ENCODE measurements at places on chromosomes 16 and 17.

GRCh38 chr16:31572821-31573220, 45.1 kb downstream of the AHSP start:
- peak; percentile 26 for DNase-seq

GRCh38 chr17:15651583-15652110, 32.1 kb upstream of the FBXW10B start:
- DNase-seq = peak; percentile 98

GRCh38 chr17:44976206-44976605, 8.1 kb upstream of the C1QL1 start:
- DNase-seq = no peak

DNA sequence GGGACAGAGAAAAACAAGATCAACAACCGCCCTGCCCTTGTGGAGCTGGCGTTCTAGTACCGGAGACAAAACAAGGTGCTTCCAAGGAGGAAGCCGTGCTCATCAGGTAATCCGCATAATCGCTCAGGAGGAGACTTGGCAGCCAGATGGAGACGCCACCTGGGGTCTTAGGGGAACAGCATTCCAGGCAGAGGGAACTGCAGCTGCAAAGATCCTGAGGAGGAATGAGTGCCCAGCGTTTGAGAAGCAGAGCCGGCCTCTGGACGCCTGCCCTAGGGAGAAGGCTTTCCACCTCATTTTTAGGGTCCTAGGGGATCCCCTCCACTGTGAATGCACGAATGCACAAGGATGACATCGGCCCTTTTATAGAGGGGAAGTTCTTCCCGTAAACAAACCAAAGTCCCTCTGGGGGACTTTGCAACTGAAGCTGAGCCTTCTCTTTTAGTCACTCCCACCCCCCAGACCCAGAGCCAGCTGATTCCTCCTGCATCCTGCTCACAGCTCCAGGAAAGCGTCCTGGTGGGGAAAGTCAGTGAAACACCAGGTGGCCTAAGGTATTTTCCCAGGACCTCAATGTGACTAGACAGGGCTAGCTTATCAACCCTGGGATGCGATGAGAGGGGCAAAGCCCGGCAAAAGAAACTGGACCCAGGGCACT, 13.2 kb upstream of the MPRIP start:
- DNase-seq = no peak

DNA sequence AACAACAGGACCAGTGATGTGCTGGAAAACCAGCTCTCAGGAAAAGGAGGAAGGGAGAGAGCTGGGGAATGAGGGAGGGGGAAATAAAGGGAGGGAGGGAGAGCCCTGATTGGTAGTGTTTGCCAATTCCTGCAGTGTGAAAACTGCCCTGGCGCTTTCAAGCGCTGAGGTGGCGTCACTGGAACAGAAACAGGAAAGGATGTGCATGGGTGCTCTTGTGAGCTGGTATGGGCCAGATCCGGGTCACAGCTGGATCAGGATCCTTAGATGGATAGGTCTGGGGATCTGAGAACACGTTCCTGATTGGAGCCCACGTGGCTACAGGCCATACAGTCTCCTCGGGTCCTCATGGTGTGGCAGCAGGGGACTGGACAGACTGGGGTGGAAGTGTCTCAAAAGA, 16.7 kb upstream of the MLKL start:
- DNase-seq = no peak

DNA sequence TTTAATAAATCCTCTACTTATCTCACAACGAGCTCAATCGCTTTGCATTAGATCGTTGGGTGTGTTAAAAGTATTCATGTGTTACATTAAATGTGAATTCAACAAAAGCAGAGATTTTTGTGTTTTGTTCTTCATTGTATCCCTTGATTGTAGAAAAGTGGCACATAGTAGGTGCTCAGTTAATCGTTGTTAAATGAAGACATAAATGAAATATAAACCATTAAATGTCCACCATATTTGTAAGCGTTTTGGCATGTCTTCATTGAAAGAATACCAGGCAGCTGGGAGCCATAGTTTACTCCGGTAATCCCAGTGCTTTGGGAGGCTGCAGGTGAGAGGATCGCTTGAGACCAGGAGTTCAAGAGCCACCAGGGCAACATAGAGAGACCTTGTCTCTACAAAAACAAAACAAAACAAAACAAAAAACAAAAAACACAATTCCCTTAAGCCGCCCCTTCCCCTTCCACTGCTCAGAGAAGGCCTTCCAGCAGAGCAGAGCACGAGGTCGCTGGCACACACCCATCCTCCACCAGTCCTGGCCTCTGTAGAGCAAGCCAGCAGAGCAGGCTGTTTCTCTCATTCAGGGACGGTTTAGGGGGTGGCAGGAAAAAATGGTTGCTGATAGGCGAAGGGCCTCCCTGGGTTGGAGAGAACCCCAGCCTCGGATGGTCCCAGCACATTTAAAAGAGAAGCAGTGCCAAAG, 673 bp upstream of the CHD9 start:
- peak; percentile 83 for DNase-seq

DNA sequence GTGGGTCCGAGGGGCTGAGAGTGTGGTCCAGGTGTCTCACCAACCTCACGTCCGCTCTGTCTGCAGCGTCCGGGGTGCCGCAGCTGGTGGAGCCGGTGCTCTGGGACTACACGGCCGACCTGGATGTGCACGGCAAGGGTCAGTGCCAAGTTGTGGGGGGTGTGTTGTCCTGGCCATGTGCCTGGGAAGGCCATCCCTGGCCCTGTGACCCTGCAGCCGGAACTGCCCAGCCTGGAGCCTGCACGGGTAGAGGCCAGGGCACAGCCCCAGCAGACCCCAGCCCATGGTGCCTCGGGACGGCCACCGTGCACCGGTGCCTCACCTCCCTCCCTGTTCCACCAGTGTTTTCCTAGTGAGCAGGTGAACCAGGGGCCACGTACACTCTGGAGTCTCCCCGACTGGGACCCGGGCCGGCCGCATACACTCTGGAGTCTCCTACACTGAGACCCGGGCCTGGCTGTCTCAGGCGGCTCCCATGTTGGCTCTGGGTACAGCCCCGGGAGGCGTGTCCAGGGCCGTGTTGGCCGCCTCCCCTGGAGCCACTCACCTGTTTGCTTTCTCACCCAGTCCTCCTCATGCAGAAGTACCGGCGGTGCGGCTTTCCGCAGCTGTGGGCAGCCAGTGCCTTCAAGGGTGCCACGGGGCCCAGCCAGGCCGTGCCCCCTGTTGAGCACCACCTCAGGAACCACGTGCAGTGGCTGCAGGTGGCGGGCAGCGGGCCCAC, 13.8 kb downstream of the CYBC1 start:
- DNase-seq = no peak

DNA sequence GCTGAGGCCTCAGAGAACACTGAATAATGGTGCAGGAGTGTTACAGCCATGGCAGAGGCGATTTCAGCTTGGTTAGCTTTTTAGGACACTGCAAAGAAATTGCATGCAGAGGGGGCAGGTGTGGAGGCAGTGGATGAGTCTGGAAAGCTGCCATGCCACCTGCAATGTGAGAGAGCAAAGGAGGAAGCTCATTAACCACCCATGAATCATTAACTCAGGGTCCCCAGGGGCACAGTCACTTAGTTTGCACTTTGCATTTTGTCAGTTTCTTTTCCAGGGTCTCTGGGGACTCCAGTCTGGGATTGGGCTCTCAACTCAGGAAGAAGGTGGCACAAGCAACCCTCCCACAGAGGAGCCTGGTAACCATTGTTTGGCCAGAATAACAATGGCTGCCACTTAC, 132.9 kb downstream of the USP31 start:
- no peak for DNase-seq

DNA sequence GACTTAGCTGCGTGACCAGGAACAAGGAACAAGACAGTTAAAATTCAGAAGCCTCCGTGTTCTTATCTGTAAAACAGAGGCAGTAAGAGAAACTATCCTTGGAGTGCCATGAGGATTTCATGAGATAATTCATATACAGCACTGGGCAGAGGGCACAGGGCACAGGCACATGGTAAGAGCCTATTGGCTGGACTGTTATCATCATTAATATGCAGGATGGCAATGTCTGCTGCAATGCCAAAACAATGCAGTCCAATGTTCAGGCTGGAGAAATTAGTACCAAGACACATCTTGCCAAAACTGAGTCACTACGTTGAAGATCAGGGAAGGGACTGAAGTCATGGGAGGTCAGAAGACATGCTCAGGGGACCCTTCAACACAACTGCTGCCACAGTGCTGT, 13.6 kb downstream of the CDRT4 start:
- DNase-seq = no peak

DNA sequence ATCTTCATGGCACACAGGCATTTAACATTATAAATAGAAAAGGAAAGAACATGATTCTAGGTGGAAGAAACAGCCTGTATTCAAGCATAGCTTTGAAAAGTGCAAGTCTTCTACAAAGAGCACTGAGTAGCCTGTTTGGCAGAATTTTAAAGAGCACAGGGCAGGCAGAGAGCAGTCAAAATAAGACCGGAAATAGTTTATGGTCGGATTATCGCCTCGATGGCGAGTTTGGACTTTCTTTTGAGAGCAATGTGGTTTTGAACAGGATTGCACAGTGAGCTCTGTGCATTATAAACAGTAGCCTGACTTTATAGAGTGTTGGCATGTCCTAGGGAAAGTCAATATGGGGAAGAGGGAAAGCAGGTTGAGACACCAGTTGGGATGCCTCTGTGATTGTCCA, 6.2 kb upstream of the TMEM100 start:
- DNase-seq = no peak

DNA sequence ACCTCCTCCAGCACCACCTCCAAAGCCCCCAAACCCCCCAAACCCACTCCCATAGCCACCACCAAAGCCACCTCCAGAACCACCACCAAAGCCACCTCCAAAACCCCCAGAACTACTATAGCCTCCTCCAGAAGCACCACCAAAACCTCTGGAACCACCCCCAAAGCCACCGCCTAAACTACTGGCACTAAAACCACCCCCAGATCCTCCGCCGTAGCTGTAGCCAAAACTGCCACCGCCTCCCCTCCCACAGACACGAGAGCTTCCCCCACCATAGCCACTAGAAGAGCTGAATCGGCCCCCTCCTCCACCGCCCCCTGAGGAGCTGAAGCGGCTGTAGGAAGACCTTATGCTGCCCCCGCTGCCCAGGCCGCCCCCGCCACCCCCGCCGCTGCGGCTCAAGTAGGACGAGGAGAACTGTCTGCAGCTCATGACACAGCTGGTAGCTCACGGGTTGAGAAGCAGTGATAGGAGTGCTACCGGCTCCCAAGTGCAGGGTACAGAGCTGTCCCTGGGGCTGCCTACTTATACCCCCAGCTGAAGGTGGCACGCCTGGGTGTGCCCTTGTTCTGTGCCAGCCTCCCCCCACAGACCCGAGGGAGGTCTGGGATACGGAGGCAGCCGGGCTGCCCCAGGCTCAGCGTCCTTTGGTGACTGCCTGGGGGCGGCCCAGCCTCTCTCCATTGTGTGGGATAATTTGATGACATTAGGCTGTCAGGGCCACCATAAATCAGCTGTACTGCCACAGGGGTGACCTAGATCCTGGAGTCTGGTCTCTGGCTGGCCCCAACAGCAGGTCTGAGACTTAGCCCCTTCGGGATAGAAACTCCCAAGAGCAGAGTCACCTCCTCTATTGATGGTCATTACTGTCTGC, at the start of gene KRT9:
Gene KRT9, minus strand, starts transcription at position 499 of the 874 bp plus-strand sequence. Its CDS starts 67 bp downstream, at position 432.
- no peak for DNase-seq

DNA sequence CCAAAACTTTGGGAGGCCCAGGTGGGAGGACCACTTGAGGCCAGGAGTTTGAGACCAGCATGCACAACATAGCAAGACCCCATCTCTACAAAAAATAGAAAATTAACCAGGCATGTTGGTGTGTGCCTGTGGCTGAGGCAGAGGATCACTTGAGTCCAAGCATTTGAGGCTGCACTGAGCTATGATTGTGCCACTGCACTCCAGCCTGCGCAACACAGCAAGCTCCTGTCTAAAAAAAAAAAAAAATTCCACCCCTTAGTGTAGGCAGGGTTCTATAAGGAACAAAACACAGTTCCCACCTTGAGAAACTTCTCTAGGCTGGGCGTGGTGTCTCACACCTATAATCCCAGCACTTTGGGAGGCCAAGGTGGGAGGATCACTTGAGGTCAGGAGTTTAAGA, 36.3 kb upstream of the HAPSTR1 start:
- DNase-seq = no peak

DNA sequence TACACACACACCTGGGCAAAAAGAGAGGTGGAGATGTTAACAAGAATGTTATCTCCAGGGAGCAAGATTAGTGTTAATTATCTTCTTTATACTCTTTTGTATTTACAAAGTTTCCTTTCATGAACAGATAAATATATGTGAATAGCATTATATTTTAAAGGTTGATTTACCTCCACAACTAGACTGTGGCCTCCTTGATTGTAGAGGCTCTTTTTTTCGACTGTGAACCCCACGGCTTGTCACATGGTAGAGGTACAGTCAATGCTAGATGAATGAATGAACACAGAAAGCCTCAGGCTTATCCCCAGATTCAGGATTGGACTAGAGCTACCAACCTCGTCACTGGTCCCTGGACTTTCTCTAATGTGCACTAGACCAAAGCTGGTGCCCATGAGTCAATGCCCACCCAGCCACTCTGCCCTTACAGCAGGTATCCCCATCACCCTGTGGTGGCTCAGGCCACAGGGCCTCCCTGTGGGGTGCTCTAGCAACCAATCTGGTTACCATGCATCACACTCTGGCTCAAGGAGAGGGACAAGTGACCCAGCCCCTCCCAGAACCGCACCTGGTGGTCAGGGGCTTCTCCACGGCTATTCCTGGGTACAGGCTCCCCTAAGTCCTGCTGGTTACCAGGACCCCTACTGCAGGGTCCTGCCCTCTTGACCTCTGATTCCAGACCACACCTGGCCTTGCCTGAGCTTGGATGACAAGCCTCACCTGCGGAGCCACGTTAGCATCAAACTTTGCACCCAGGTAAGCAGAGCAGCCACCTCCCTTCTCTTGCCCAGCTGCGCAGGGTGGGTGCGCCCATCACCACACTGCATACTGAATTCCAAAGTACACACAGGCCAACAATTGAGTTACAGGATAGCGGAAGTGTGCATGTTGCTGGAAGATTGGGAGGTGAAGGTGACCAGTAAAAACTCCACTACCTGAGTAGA, 101.0 kb downstream of the CDYL2 start:
- no peak for DNase-seq

DNA sequence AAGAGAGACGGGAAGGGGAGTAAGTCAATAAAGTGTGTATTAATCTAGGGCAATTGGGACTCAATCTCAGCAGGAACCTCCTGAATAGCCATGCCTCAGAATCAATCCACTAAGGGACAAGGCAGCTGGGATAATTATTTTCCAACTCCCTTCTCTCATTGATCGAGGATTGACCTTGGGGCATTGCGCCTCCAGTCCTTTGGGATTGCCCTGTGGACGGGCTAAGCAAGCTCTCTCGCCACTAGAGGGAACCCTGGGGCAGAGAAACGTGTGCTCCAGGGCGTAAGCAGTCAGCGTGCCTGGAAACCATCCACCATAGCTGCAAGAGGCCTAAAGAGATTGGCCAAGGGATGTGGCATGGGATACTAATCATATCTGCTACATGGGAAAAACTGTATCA, 53.9 kb upstream of the ERCC4 start:
- DNase-seq = peak; percentile 80

DNA sequence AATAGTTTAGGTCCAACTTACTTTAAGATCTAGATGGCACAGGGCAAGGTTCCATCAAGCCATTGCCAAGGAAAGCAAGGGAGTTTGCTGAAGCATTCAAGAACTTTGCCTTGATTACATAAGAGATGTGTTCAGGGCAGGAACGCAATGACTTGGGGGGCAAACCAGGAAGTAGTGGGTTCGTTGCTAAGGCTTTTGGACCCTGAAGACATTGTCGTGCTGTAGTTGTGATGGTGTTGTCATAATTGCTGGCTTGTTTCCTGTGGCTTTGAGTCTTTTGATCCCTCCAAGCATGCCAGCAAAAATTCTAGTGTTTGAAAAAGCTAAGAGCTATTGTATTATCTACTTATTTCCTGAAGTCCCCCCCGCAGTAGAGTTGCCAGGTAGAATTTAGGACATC, 70.7 kb upstream of the HNF1B start:
- DNase-seq = peak; percentile 17

GRCh38 chr16:4909825-4910224, 27.1 kb downstream of the PPL start:
- no peak for DNase-seq
